ENCODE measurements at places on chromosomes 1 and 21.

DNA sequence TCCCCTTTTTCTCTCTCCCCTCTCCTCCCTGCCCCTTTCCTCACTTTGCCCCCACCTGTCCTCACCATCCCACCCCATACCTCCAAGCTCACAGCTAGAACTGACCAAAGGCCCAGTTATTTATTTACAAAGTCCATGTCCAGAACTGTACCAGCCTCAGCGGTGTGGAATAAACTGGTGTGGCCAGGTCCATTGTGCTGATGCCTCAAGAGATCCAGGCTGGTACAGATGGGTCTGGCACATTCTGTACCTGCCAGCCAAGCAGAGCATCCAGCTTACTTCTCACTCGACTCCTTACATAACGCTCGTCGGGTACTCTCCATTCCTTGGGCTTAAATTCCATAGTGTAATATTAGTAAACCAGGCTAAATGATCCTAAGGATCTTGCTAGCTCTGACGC is 11.8 kb downstream of the PDZK1IP1 start:
- DNase-seq: no peak

DNA sequence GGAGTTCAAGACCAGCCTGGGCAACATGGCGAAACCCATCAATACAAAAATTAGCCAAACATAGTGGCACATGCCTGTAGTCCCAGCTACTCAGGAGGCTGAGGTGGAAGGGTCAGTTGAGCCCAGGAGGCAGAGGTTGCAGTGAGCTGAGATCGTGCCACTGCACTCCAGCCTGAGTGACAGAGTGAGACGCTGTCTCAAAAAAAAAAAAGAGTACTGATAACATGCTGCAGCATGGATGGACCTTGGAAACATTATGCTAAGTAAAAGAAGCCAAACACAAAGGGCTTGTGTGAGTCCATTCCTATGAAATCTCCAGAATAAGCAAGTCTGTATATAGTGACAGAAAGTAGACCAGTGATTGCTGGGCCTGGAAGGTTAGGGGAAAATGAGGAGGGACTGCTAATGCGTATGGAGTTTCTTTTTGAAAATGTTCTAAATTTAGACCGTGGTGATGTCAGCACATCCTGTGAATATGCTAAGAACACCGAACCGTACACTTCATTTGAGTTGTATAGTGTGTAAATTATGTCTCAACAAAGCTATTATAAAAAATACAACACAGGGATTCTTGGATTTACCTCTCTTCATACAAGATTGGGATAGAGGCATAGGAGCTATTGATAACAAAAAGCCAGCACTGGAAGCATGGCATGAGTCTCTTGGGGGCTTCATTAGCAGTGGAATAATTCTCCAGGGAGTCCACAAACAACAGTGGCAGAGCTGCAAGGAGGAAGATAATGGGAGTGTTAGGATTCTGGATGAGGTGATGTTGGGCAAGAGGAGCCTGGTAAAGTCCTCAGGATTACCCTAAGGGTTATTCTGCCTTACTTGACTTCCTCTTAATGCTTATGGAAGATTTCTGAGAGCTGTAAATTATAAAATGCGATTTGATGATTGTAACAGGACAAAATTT is 73.5 kb downstream of the TTC3 start:
- DNase-seq: no peak

GRCh38 chr1:30450818-30451233 is 272.6 kb downstream of the MATN1 start:
- no peak for DNase-seq

DNA sequence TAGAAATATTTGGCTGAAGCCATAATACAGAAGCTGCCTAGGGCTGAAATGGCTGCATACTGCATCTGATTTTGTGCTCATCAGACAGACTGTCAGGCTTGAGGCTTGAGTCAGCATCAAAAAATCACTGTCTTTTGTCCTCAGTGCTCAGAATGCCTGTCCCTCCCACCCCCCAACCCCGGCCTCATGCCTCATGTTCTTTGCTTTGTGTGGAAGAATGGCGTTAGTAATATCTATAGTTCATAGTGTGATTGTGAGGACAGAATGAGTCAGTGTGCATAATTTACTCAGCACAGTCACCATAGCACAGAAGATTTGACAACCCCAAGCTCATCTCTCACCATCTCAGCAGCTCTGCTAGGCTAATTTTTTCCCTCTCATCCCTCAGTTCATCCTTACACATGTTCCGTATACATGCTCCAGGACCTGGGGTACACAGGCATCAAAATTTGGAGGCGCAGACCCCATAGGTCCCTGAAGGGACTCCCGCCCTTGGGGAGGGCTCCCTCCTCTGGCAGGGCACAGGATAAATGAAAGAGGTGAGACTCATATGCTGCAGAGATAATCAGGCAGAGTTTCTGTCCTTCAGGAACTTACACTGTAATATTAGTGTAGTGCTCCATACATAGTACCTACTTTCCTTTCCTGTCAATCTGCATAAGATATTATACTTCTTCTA is 159.1 kb upstream of the C8B start:
- DNase-seq: no peak

DNA sequence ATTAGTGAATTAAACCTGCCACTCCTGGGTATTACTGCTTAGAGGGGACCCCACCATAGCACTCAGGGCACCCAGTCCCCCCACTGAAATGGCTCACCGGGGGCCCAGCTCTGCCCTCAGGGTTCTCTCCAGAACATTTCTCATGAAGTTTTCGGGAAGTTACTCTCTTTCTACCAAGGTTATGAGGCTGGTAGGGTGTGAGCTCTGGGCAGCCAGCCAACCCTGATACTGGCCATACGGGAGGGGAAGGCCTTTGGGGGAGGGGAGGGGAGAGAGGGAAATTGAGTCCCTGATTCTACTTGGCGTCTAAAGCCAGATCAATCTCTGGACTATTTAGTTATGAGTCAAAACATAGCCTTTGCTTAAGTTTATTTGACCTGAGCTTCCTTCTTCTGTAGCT is 12.9 kb upstream of the PDE9A start:
- DNase-seq: no peak

GRCh38 chr1:103250441-103250861 is 142.1 kb upstream of the COL11A1 start:
- no peak for DNase-seq

- no peak for DNase-seq
Observed at GRCh38 chr1:106224426-106224825, 832.0 kb upstream of the PRMT6 start.

DNA sequence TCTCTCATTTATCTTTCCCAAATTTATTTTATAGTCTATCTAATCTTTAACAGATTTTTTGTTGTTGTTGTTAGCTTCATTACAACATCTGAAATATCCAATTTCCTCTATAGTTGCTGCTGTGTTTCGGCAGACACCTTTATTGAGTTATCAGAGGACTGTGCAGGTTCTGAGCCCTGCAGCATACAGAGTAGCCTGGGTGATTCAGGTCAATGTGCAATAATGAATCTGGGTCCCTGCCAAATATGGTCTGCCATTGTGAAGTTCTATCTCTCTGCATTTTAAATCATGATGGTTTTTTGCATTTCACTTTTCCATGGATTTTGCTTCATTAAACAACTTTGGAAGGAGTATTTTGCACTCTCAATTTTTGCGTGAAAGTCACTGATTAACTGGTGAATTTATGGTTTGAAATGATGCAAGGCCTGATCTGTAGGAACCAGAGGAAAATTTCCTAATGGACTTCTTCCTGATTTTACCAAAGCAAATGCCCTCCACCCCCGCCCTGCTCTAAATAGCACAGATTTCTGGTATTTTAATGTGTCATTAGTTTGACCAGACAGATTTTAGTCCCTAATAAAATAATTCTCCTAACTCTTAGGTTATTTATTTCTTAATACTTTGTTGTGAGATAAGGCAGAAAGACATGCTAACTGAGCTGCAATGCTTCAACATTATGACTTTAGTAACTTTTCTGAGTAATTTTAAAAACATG is 402.3 kb downstream of the PTBP2 start:
- no peak for DNase-seq
